ENCODE measurements at places on chromosomes 5 and 9. TPM values are rescaled to one million over a fixed set of nuclear protein-coding genes. Genes with fewer than 3 reads are reported as not detected.

The PLPP7 gene
- 2.6 TPM for polyA plus RNA-seq

DNA sequence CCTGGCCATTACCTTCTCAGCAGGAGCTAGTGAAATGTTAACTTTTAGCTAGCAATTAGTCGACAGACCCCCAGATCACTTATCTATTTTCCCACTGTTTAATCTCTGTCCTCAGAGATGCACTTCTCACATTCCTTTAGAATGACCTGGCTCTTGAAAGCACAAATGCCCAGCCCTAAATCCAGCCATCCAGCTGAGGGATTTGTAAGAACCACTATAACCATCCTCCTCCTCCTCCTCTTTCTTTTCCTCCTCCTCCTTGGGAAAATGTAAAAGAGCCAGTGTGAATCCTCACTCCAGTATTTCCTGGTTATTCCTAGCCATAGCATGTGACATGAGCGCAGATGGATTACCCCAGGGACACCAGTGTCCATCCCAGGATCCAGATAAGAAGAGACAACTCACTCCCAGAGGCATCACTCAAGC is 124.3 kb downstream of the ENC1 start:
- DNase-seq = no peak

GRCh38 chr5:9268226-9268625 is 277.6 kb downstream of the SEMA5A start:
- no peak for DNase-seq

DNA sequence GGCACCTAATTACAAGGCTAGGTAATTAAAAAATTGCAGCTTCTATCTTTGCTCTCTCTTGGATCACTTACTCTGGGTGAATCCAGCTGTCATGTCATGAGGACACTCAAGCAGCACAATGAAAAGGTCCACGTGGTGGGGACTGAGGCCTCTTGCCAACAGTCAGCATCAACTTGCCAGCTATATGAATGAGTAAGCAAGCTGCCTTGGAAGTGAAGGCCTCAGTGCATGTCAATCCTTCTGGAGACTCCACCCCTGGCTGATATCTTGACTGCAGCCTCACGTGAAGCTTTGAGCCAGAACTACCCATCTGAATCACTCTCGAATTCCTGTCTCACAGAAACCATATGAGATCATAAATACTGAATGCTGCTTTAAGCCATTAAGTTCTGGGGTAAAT is 140.5 kb downstream of the SNX18 start:
- DNase-seq = no peak

Data from left renal cortex interstitium (tissue), 4 donors.